8988T (cell line): ENCODE measurements at places on chromosomes 16 and 17.

GRCh38 chr17:42386777-42387657, 1.2 kb downstream of the STAT3 start:
- no peak for DNase-seq

GRCh38 chr17:74921026-74921681, 1.9 kb downstream of the USH1G start:
- no peak for DNase-seq

- no peak for DNase-seq
Measured at GRCh38 chr16:23865853-23866252, 30.1 kb downstream of the PRKCB start.

- DNase-seq, result no peak
Measured at GRCh38 chr17:77499699-77500435, 359.1 kb downstream of the SEC14L1 start.
